Stimulated activated CD8-positive, alpha-beta memory T cell treated with anti-CD3 and anti-CD28 coated beads, Interleukin-7, amount 100 ng/mL, for 1 hour (primary cell): ENCODE measurements at places on chromosomes 3 and 15.

GRCh38 chr3:71051893-71052687 lies 531.4 kb downstream of the FOXP1 start:
- DNase-seq: no peak

- no peak for DNase-seq
These were observed 517.2 kb downstream of the FOXP1 start for GRCh38 chr3:71066356-71066755.

DNA sequence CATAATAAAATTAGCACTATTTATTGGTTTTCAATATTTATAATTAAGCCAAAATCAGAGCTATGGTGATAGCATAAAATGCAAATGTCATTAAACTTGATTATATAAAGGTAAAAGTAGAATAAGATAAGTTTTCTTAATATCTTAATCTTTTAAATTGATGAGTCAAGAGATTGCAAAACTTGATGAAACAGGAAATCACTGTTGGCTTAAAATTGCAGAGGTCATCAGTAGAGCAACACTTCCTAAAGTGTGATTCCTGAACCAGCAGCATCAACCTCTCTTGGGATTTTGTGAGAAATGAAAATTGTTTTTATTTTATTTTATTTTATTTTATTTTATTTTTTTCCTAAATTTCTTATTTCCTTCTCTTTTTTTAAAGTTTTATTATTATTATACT lies 226.4 kb upstream of the CTDSPL start:
- no peak for DNase-seq

- no peak for DNase-seq
These were observed 35.2 kb downstream of the RNF13 start for GRCh38 chr3:149848238-149848637.

DNA sequence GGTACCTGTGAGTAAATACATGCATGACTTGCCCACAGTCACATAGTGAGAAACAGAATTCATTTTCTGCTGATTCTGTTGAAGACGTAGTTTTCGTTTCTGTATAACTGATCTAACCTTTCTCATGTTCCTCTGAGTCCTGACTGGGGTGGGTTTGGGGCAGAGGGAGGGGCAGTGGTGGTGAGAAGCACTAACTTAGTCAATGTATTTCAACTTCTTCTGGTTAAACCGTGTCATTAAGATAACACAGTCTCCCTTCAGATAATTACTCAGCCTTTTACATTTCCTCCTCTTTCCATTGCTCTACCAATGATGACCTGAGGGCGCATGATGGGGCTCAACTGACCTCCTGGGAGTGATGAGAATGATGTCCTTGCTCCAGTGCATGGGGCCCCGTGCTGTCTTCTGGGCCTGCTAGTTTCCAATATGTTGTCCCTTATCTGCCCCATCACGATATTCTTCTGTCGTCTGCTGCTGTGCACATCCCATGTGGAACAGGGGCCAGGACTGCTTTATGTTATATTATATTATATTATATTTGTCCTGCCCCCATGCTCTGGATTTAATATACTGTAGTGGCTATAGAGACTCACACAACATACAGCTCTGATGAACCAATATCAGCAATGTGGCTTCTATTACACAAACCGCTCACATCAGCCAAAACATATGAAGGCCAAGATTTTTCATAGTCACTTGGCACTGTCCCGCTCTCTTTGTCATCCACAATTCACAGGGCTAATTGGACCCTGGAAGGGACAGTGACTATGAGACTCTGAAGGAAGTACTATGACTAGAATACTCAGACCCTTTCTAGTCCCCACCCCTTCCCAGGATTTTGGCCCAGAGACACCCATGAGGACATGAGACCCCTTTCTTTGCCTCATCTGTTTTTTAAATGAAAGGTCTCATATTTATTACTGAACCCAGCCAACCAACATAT lies 407.1 kb upstream of the MCTP2 start:
- no peak for DNase-seq

DNA sequence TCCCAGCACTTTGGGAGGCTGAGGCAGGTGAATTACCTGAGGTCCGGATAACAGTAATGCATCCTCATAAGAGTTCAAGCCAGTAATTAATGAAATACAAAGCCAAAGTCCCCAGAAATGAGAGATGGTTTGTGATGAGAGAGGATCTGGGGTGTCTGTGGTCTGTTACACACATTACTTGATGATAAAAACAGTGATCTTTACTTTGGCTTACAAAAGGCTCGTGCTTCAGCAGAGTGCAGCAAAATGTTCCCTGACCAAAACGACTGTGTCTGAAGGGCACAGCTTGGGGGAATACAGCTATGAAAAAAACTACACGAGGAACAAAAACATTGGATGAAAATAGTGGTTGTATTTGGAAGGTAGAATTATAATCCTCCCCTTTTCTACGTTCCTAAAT lies 40.9 kb downstream of the CRTC3 start:
- no peak for DNase-seq

DNA sequence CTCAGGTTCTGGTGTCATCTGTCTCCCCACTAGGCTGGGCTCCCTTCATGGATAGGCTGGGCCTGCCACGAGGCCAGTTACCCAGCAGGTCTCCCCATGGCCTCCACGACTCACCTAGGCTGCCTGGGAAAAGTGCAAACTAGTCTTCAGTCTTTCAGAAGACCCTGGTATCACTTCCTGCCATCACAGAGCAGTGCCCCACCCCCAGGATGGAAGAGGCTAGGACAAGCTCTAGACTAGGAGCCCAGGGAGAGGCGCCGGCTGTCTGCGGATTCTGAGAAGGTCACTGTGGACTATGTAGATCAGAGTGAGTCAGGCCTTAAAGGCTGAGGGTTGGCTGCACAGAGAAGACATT lies 63.7 kb downstream of the CORO2B start:
- no peak for DNase-seq

GRCh38 chr3:186990277-186990676 lies 60.0 kb downstream of the ST6GAL1 start:
- no peak for DNase-seq

GRCh38 chr15:69462030-69462492 lies 9.4 kb downstream of the RPLP1 start:
- DNase-seq: no peak

DNA sequence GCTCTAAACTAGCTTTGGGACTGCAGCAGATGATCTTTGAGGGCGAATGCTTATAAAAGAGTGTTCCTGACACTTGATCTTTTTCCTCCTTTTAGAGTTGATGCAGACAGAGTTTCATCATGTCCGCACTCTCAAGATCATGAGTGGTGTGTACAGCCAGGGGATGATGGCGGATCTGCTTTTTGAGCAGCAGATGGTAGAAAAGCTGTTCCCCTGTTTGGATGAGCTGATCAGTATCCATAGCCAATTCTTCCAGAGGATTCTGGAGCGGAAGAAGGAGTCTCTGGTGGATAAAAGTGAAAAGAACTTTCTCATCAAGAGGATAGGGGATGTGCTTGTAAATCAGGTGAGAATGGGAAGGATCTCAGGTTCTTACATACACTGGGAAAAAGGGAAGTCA lies 75.7 kb downstream of the KLHL25 start:
- no peak for DNase-seq

GRCh38 chr15:42157981-42158765 lies 1.7 kb upstream of the PLA2G4F start:
- DNase-seq: no peak

GRCh38 chr3:124126436-124127023 lies 134.6 kb upstream of the ROPN1 start:
- DNase-seq: no peak

GRCh38 chr3:126580746-126581145 lies 22.0 kb upstream of the C3orf22 start:
- no peak for DNase-seq

DNA sequence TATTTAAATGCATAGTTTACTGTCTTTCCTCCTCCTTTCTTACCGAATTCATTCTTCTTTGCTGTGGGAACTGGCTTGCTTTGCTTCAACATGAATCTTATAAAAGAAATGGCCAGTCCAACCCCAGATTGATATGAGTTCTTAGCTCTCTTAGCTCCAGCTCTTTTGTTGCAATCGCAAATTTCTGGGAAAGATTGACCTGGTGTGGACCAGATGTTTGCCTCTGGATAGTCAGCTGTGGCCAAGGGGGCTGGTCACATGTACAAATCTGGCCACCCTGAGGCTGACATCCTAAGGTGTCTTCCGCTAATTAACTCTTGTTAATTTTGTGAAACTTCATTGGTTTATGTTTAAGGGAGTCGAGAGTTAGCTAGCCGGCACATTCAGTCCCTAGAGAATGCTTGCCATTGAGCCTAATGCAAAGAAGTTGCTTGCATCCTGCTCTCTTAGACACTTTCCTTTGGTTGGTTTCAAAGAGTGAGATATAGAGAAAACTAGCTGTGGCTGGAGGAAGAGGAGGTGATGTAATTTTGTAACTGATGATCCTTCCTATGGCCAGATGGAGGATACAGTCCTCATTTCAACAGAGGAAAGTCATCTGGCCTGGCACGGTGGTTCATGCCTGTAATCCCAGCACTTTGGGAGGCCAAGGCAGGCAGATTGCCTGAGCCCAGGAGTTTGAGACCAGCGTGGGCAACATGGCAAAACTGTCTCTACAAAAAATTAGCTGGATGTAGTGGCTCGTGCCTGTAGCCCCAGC lies 162.4 kb downstream of the ADAMTSL3 start:
- no peak for DNase-seq

DNA sequence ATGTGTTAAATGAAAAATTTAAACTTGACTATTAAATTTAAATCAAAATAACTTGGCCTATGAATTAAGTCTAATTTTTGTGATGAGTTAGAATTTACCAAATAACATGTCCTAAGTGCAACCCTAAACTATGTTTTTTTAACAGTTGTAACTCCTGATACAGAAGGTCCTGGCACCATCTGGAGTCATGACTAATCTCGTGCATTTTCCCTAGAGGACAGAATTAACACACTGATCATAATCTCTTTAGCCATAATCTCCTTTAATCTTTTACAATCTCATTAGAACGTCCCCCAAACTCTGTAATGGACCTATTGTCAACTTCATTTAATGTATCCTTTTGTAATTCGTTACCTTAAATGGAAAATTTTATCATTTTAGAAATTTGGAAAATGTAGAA lies 100.6 kb downstream of the SUCNR1 start:
- no peak for DNase-seq

GRCh38 chr15:100103828-100104227 lies 237.9 kb downstream of the ADAMTS17 start:
- no peak for DNase-seq
